Activated T-cell treated with anti-CD3 and anti-CD28 coated beads, Interleukin-2, amount 50 U/mL, for 24 hours (primary cell): ENCODE measurements at places on chromosomes 16 and 17.
A peak's percentile ranks its signal among the peaks of the same experiment; 100 is the strongest.

GRCh38 chr17:6437956-6438355, 3.0 kb upstream of the AIPL1 start:
- no peak overlapping the region for H3K4me3 ChIP-seq
- DNase-seq, result no peak
- no peaks in the 10 kb centered on the region for H3K36me3 ChIP-seq
- peaks cover 1% of the 10 kb centered on the region for H3K4me1 ChIP-seq

GRCh38 chr17:62892061-62892675, 73.9 kb upstream of the TANC2 start:
- H3K27me3 ChIP-seq, result peaks cover 13% of the 10 kb centered on the region
- H3K4me1 ChIP-seq, result peaks cover 13% of the 10 kb centered on the region

DNA sequence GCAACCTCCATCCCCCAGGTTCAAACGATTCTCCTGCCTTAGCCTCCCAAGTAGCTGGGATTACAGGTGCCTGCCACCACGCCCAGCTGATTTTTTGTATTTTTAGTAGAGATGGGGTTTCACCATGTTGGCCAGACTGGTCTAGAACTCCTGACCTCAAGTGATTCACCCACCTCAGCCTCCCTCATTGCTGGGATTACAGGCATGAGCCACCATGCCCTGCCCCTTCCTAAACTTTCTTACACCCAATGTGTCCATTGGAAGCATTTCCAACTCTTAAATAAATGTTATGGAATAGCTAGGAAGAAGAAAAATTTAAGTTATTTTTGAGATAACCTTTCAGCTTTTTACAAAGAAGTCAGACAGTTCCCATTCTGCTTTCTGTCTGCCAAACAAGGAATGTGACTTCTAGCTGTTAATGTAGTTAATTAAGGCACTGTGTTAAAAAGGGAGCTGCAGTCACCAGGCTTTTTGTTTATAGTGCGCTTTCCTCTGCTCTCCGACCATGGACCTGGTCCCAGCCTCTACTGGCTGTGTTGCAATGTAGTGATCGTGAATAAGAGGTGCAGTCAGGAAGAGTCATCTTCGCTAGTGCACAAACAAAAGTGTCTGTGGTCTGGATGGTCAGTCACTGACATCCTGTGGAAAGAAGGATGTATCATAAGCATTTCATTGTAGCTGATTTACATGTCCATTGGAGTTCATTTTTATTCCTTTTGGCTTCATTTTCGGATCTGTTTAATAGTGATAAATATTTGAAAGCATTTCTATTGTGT, 39.7 kb downstream of the USP10 start:
- DNase-seq, result no peak
- H3K4me3 ChIP-seq, result no peak overlapping the region
- no peak overlapping the region for H3K27ac ChIP-seq

- no peak overlapping the region for H3K4me3 ChIP-seq
- peak; percentile 7 for DNase-seq
- H3K27ac ChIP-seq, result no peak overlapping the region
- H3K27me3 ChIP-seq, result no peaks in the 10 kb centered on the region
Observed at GRCh38 chr16:49456763-49457162, 83.2 kb downstream of the C16orf78 start.

GRCh38 chr16:85984231-85984880, 85.4 kb downstream of the IRF8 start:
- peaks cover 62% of the 10 kb centered on the region for H3K4me1 ChIP-seq
- H3K36me3 ChIP-seq, result no peaks in the 10 kb centered on the region
- no peak overlapping the region for H3K4me3 ChIP-seq
- H3K27me3 ChIP-seq, result peaks cover 8% of the 10 kb centered on the region
